ENCODE measurements at places on chromosomes 4 and X.

DNA sequence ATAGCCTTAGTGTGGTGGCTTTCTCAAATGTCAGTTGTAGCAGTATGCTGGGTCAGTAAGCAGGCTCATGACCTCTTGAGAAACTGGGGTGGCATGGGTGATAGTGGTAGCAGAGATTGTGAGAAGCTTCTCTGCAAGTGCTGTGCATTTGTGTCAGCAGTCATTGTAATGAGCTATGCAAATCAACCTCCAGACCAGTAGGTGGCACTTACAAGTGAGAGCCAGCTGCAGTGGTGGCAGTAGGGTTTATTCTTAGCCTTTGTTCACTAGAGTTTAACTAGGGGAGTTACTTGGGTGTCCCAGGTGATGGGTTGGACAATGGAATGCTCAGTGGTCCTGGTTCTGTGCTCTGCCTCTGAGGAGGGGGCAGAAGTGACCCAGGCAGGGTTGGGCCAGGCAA, 818.7 kb downstream of the PCDH7 start:
- DNase-seq: no peak

- no peak for DNase-seq
Observed at GRCh38 chr4:123236606-123237005, 160.0 kb upstream of the SPRY1 start.

GRCh38 chrX:46991664-46992063, 79.4 kb downstream of the JADE3 start:
- no peak for DNase-seq

DNA sequence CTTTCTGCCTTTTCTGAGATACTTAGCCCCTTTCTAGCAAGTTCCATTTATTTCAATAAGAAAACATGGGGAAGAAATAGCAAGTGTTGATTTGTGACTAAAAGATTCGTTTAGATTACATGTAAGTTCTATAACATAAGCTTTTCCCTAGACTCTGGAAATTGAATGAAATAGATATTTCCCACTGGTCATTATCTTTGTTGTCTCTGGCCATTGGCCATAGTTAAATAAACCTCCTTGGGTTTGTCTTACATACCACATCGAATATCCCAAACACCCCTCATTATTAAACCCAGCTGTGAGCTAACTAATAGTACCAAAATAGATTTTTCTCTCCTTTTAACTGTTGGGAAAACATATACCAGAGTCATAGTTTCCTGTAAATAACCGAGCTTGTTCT, 534.8 kb downstream of the IQCM start:
- no peak for DNase-seq

- DNase-seq: no peak
Observed at GRCh38 chrX:130049821-130050220, 60.5 kb downstream of the ELF4 start.

- no peak for DNase-seq
Observed at GRCh38 chrX:104668550-104668949, 102.6 kb downstream of the IL1RAPL2 start.

GRCh38 chrX:54087661-54088060, 43.4 kb upstream of the PHF8 start:
- DNase-seq: no peak

GRCh38 chr4:184824081-184824775, 1.5 kb downstream of the ACSL1 start:
- no peak for DNase-seq

DNA sequence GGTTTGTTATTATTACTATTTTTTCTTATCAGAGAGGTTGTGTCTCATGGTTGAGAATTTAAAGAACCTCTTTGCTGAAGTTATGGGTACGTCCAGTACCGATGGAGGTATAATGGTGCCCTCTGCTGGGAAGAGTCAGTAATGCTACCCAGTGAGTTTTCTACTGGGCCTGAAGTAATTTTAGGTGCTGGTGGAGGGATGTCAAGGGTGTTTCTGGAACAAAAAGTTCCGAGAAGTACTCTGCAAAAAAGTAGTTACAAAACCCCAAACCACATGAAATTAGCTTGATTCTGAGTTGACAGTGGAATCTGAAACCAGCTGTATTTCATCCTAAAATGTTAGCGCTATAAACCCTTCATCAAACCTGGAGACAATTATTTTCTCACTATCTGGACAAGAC, 102.5 kb upstream of the MID1 start:
- DNase-seq: peak; percentile 2

- peak; percentile 4 for DNase-seq
Observed at GRCh38 chr4:138890891-138891570, 124.5 kb upstream of the NOCT start.

DNA sequence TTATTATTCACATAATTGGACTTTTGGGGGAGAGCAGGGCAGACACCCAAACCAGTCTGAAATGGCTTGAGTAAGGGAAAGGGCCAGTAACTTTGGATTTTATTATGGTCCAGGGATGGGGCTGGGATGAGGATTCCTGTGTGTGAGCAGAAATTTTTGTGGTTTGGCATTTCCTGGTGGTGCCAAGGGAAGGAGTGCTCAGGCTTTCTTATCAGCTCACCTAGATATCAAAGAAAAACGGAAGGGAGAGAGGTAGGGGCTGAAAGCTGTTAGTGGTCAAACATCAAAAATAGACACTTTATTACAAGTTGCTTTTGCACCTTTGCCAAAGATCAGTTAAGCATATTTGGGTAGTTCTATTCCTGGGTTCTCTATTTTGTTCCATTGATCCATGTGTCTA, 128.5 kb upstream of the DIPK2B start:
- no peak for DNase-seq

DNA sequence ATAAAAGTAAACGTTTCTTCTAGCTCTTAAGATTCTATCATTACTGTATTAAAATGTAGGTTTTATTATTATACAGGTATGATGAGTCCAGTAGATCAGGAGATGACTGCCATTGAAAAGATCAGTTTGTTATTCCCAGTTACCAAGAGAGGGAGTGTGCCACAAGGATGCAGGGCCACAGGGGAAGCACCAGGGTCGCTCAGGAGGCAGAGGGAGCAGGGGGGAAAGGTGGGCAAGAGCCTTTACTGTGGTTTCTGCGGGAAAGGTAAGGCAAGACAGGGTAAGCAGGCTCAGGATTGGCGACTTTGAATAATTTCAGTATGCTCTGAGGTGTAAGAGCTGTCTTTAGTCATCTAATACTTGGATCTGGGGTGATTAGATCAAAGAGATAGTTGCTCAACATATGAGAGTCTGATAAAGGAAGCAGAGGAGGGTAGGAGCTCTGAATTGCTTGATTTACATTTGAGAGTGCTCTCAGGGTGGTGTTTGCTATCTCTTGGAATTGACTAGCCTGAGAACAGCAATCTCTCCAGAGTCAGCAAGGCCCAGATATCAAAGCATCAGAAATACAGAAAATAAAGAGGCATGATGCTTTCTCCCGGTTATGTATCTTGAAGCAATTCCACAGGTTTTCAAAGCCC, 86.0 kb downstream of the NDST3 start:
- DNase-seq: no peak

DNA sequence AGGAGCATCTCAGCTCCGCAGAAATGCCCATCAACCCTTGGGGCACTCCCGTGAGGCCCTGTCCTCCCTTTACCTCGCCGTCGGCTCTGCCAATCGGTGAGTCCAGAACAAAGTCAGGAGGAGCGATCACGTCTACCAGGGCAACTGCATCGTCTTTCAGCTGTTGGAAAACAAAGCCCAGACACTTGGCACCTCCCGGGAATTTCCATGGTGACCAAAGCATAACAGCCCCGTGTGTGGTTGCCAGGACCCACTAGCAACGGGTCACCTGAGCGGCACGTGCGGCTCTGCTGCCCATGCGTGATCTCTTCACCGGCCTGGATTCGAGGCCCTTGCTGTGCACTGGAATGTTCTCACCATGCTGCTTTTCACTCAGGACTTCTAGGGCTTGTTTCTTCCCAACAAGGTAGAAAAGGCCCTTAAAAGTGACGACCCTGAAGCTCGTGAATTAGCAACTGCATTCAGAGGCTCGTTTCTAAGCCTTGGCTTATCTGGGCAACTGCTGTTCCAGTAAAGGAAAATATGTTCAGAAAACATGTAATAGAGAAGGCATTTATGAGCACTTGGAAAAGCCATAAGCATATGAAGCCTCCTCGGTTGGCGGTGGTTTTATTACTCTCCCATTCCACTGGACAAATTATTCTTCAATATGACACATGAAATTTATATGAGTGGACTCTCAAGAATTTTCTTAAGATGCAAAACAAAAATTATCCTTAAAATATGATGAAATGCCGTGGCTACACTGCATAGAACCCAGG, 69.5 kb downstream of the ACOX3 start:
- no peak for DNase-seq

DNA sequence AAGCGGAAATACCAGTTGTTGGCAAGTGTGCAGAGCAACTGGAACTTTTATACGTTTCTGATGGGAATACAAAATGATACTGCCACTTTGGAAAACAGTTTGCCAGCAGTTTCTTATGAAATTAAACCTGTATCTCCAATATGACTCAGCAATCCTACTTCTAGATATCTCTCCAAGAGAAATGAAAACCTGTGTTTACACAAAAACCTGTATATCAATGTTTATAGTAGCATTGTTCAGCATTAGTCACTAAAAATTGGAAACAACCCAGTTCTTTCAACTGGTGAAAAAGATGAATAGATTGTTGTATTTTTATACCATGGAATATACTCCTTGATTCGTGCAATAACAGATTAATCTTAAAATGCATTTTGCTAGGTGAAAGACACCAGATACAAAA, 26.8 kb downstream of the ATP7A start:
- no peak for DNase-seq

GRCh38 chr4:171342646-171343045, 470.6 kb upstream of the GALNTL6 start:
- DNase-seq: no peak

DNA sequence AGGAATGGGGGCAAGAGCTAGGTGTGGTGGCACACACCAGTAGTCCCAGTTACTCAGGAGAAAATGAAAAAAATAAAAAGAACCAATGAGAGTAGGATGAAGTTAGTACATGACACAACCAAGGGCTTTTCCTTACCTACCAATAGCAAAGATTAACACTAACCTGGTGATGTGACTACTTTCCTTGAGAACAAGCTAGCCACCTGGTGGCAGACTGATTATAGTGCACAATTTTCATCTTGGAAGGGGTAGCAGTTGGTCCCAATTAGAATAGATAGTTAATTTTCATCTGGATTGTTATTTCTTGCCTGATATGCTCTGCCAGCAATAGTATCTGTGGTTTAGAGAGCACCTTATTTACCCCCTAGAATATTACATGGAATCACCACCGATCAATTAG, 1216.8 kb upstream of the PABPC4L start:
- no peak for DNase-seq

- no peak for DNase-seq
Observed at GRCh38 chr4:146291313-146291712, 77.0 kb downstream of the REELD1 start.

GRCh38 chr4:147139455-147140198, 194.0 kb upstream of the TTC29 start:
- DNase-seq: no peak

DNA sequence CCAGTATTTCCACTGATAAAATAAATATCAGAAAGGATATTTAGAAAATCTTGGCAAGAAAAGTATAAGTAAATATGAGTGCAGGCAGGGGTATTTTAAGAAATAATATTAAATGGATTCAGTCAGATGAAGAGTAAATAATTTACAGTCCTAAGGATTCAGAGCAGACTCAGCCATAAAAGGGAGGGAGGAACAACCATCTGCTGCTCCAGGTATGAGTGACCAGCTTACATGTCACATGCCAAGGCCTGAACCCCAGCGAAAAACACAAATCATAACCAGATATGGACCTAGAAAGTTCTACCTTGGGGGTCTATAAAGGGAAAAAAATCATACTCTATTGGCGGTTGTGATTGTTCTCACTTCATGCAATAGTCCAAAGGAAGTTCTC, 166.8 kb downstream of the COL4A6 start:
- no peak for DNase-seq

GRCh38 chr4:828641-829271, 2.8 kb upstream of the CPLX1 start:
- DNase-seq: peak; percentile 19

- DNase-seq: no peak
Observed at GRCh38 chr4:162102713-162103112, 61.1 kb downstream of the FSTL5 start.
